Activated CD4-positive, alpha-beta T cell treated with anti-CD3 and anti-CD28 coated beads, Interleukin-2, amount 10 ng/mL, durations not matched to agents 24 days and 14 days (primary cell): ENCODE measurements at places on chromosomes 1 and 21.

DNA sequence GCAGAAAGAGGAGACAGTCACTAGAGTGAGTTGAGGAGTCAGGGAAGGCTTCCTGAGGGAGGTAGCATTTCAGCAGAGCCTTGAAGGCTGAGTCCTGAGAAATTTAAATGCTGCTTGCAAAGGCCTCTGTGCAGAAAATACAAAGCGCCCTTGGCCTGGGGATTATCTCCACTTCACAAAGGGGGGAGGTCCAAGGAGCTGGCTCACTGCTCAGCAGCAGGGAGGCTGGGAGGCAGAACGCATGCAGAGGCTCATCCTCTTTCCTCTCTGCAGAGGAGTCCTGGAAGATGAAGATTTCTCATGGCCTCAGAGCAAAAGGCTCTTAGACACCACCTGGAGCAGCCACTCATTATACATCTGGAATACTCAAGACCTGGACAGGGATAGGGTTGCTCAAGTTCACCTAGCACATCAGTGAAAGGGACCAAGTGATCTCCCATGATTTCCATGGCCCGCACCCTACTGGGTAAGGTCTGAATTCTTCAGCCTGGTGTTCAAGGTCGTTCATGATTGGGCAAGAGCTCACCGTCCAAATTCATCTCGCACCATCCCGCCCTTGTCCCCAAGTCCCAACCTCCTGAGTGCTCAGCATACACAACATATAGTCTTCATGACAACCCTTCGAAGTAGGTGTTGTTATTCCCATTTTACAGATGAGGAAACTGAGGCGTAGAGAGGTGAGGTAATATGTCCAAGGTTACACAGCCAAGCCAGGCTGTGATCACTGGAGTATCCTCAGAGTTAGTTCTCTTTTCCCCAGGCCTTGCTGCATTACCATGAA is 9.0 kb downstream of the SLC1A7 start:
- H3K27me3 ChIP-seq = no peaks in the 10 kb centered on the region
- H3K4me1 ChIP-seq = no peaks in the 10 kb centered on the region
- H3K27ac ChIP-seq = no peak overlapping the region
- DNase-seq = no peak
- H3K36me3 ChIP-seq = peaks cover 2% of the 10 kb centered on the region

- no peaks in the 10 kb centered on the region for H3K36me3 ChIP-seq
- no peaks in the 10 kb centered on the region for H3K27me3 ChIP-seq
- H3K27ac ChIP-seq = no peak overlapping the region
Measured at GRCh38 chr1:193937308-193937707, 750.9 kb upstream of the B3GALT2 start.

- DNase-seq = no peak
- no peaks in the 10 kb centered on the region for H3K27me3 ChIP-seq
- no peak overlapping the region for H3K4me3 ChIP-seq
Measured at GRCh38 chr1:64841330-64842065, 96.6 kb downstream of the RAVER2 start.

GRCh38 chr1:41520951-41521752 is 36.7 kb upstream of the EDN2 start:
- DNase-seq = no peak
- no peaks in the 10 kb centered on the region for H3K27me3 ChIP-seq
- H3K36me3 ChIP-seq = peaks cover 61% of the 10 kb centered on the region
- no peak overlapping the region for H3K27ac ChIP-seq

DNA sequence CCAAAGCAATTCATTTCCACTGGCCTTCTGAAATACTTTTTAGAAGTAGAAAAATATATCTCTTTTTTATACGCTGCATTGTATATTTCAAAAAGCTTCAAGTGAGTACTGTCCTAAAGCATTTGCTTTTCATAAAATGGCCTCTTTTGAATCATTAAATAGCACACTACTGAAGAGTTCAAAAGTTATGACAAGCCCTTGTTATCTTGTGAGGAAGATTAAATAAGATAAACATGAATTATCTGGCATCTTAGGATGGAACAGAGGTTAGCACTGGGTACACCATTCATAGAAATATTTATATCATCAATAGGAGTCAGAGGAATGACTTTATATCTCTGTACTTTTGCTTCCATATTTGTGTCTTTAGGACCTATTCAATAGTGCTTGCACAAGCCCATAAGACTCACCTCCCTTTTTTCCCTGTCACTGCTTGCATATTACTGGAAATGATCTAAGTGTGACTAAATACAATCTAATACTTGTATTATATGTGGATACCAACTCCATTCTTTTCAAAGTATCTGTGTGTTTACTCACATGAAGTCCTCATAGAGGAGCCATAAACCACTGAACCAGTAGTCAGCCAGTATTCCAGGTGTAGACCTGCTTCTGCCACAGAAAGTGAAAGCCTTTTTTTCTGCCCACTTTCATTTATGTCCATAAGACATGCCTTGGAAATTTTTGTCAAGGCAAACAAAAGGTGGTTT is 274.2 kb upstream of the C1orf105 start:
- peaks cover 12% of the 10 kb centered on the region for H3K4me1 ChIP-seq
- no peak overlapping the region for H3K27ac ChIP-seq
- no peaks in the 10 kb centered on the region for H3K27me3 ChIP-seq
- no peak overlapping the region for H3K4me3 ChIP-seq
- H3K36me3 ChIP-seq = peaks cover 2% of the 10 kb centered on the region

GRCh38 chr21:25997788-25998611 is 172.6 kb downstream of the APP start:
- H3K27me3 ChIP-seq = no peaks in the 10 kb centered on the region
- H3K36me3 ChIP-seq = peaks cover 2% of the 10 kb centered on the region
- DNase-seq = peak; percentile 37
- H3K4me1 ChIP-seq = peaks cover 7% of the 10 kb centered on the region

DNA sequence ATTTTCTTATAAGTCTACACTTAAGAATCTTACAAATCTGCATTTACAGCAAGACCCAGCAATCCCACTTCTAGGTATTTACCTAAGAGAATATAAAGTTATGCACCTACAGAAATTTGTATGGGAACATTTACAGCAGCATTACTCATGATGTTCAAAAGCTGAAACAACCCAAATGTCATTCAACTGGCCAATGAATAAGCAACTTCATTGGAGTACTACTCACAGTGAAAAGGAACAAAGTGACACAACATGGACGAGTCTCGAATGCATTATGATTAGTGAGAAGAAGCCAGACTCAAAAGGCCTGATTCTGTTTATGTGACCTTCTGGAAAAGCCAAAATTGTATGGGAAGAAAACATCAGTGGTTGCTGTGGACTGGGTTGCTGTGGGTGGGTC is 116.9 kb downstream of the CAMTA1 start:
- H3K4me3 ChIP-seq = no peak overlapping the region
- H3K36me3 ChIP-seq = no peaks in the 10 kb centered on the region
- no peak for DNase-seq
- H3K4me1 ChIP-seq = peaks cover 3% of the 10 kb centered on the region

DNA sequence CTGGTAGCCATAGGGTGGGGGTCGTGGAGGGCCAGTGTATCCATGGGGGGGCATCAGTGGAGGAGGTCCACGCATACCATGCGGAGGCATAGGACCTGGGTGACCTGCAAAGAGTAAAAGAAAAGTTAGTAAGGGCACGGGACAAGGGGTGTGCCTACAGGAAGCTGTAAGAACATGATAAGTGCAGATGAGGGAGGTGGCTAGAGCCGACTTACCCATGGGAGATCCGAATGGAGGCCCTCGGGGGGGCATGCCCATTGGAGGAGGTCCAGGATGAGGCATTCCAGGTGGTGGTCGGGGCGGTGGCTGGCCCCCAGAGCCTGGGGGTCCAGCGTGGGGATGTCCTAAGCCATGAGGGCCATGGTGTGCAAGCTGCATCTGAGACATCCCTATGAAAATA is 4.0 kb downstream of the SF3B4 start:
- H3K36me3 ChIP-seq = peaks cover 54% of the 10 kb centered on the region
- DNase-seq = no peak
- peaks cover 35% of the 10 kb centered on the region for H3K4me1 ChIP-seq
- H3K27ac ChIP-seq = peak overlapping the region; percentile 57
- H3K27me3 ChIP-seq = no peaks in the 10 kb centered on the region

- peaks cover 19% of the 10 kb centered on the region for H3K4me1 ChIP-seq
- DNase-seq = no peak
- H3K27ac ChIP-seq = no peak overlapping the region
- peaks cover 77% of the 10 kb centered on the region for H3K36me3 ChIP-seq
- H3K27me3 ChIP-seq = no peaks in the 10 kb centered on the region
- H3K4me3 ChIP-seq = no peak overlapping the region
Measured at GRCh38 chr1:84956655-84957054, 40.3 kb downstream of the MCOLN2 start.

GRCh38 chr1:213389061-213389581 is 338.1 kb downstream of the RPS6KC1 start:
- no peaks in the 10 kb centered on the region for H3K27me3 ChIP-seq
- no peak for DNase-seq
- no peaks in the 10 kb centered on the region for H3K36me3 ChIP-seq
- no peak overlapping the region for H3K4me3 ChIP-seq
- H3K4me1 ChIP-seq = no peaks in the 10 kb centered on the region

- H3K4me1 ChIP-seq = peaks cover 9% of the 10 kb centered on the region
- H3K36me3 ChIP-seq = no peaks in the 10 kb centered on the region
- no peaks in the 10 kb centered on the region for H3K27me3 ChIP-seq
- H3K27ac ChIP-seq = no peak overlapping the region
- no peak overlapping the region for H3K4me3 ChIP-seq
Measured at GRCh38 chr1:13809461-13810159, 109.6 kb downstream of the PRDM2 start.

DNA sequence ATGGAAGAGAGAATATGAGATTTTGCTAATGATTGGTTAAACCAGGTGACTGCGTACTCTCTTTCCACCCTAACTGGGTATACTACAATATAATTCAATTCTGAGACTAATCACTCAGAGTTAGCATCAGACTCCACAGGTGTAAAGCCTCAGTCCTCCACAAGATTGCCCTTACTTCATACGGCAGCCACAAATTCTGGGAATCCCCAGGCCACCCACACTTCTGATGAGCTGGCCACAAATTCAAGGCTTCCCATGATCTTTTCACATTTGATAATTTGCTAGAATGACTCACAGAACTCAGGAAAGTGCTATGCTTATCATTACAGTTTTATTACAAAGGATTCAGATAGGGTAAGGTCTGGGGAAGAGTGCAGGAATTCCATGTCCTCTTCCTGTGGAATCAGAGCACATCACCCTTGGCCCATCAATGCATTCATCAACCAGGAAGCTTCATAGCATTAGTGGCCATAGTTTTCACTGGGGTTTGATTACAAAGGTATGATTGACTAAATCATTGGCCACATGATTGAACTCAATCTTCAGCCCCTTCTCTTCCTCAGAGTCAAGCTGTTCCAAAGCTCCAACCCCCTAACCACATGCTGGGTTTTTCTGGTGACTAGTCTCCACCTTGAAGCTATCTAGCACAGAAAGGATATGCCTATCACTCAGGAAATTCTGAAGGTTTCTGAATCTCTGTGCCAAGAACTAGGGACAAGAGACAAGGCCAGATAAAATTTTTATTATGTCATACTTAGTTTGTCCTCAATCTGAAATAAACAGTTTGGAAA is 131.7 kb downstream of the HHIPL2 start:
- no peak overlapping the region for H3K4me3 ChIP-seq
- H3K27ac ChIP-seq = no peak overlapping the region
- no peak for DNase-seq
- H3K27me3 ChIP-seq = no peaks in the 10 kb centered on the region

DNA sequence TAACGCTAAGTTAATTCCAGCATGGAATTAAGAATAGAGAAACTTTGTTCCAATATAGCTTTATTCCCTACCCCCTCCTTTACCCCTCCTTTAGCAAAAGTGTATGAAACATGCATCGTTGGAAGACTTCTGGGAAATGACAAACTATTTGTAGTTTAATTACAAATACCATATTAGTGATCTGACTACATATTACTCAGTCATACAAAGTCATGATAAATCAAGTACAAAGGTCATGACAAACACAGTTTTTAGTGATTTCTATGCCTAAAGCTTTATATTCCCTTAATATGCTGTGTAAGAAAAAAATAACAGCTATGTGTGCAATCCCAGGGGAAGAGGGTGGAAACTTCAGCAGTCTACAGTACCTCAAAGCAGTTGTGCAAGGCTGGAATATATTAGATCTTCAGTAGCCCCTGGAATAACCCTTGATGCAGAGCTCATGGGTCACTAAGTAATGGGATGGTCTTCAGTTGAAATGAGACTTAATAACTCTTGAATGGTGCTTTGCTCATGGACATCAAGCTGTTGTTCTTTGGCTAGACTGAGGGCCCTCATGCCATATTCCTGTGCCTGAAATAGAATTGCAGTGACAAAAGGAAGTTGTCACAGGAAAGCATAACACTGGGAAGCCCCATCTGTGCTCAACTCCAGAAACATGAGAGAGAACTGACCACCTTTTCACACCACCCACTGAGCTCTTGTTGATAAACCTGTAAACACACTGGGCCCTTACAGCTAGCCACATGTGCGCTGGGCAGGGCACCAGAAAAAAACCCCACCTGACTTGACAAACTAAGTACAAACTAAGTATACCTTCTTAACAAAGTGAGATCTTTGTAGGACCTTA is 25.3 kb downstream of the ZMYND12 start:
- H3K4me1 ChIP-seq = peaks cover 2% of the 10 kb centered on the region
- H3K36me3 ChIP-seq = no peaks in the 10 kb centered on the region
- no peak overlapping the region for H3K4me3 ChIP-seq
- H3K27me3 ChIP-seq = peaks cover 4% of the 10 kb centered on the region
- no peak for DNase-seq

DNA sequence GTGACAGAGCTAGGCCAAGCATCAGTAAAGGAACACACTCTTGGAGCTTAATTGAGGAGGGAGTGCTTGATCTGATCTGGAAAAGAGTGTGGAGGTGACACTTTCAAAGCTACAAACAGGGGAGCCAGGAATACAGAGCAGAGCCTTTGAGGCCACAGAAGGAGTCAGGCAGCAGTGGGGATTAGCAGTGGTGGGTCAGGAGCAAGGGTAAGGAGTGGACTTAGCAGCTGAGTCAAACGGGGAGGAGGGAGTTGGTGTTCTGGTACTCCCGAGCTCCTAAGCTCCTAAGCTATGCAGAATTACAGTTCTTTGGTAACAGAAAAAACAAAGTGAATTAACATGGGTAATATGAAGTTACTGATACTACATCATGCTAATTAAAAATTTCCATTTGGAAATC is 14.5 kb downstream of the RAB4A start:
- H3K4me3 ChIP-seq = no peak overlapping the region

- no peak overlapping the region for H3K27ac ChIP-seq
- H3K4me1 ChIP-seq = no peaks in the 10 kb centered on the region
- H3K36me3 ChIP-seq = no peaks in the 10 kb centered on the region
- no peak overlapping the region for H3K4me3 ChIP-seq
Measured at GRCh38 chr1:47591801-47592200, 154.0 kb downstream of the FOXD2 start.

GRCh38 chr1:107842241-107842640 is 122.7 kb downstream of the VAV3 start:
- H3K4me1 ChIP-seq = peaks cover 37% of the 10 kb centered on the region
- no peak overlapping the region for H3K27ac ChIP-seq
- H3K27me3 ChIP-seq = no peaks in the 10 kb centered on the region
- DNase-seq = no peak

DNA sequence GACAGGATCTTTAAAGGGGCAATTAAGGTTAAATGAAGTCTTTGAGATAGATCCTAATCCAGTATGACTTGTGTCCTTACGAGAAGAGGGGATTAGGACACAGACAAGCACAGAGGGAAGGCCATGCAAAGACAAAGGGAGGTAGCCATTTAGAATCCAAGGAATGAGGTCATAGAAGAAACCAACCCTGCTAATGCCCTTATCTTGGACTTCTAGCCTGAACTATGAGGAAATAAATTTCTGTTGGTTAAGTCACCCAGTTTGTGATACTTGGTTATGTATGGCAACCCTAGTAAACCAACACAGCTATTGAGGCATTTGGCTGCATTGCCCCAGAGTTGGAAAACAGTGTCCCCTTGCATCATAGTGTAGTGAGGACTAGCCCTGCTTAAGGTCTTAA is 121.3 kb downstream of the MAST2 start:
- H3K4me1 ChIP-seq = peaks cover 5% of the 10 kb centered on the region
- H3K27ac ChIP-seq = no peak overlapping the region
- peaks cover 1% of the 10 kb centered on the region for H3K36me3 ChIP-seq
- no peak for DNase-seq
- no peak overlapping the region for H3K4me3 ChIP-seq
- H3K27me3 ChIP-seq = no peaks in the 10 kb centered on the region
